ENCODE measurements at places on chromosomes 12 and 14.

- no peak for DNase-seq
Observed at GRCh38 chr12:74903522-74903921, 306.1 kb downstream of the KCNC2 start.

GRCh38 chr12:132881818-132882217 lies 5.6 kb downstream of the CHFR start:
- DNase-seq, result no peak

DNA sequence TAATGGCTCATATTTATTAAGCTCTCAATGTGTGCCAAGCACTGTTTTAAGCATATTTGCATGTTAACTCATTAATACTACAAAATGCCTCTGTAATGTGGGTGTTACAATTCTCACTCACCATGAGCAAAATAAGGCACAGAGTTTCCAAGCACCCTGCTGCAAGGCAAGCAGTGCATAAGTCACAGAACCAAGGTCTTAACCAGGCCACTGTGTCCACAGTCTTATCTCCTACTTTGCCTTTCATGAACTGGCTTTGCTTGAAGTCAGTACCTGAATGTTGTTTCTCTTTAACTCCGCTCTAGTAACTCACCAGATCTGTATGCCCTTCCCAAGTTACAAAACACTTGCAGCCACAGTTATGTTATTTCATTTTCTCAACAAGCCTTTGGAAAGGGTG lies 1372.7 kb downstream of the AACS start:
- no peak for DNase-seq

DNA sequence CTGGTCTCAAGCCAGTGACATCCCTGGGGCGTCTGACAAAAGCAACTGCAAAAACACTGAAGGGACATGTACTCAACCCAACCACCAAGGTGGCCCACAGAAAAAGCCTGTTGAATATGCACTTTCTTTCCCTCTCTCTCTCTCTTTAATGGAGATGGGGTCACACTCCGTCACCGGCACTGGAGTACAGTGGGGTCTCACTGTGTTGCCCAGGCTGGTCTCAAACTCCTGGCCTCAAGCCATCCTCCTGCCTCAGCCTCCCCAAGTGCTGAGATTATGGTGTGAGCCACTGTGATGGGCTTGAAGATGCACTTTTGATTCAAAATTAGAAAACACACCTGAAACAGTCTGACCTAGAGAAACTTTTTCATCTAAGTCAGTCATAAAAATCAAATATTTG lies 7.2 kb upstream of the CD27 start:
- no peak for DNase-seq

All from D721Med (cell line).